NCI-H187 (cell line): ENCODE measurements at places on chromosomes 2 and 18.

DNA sequence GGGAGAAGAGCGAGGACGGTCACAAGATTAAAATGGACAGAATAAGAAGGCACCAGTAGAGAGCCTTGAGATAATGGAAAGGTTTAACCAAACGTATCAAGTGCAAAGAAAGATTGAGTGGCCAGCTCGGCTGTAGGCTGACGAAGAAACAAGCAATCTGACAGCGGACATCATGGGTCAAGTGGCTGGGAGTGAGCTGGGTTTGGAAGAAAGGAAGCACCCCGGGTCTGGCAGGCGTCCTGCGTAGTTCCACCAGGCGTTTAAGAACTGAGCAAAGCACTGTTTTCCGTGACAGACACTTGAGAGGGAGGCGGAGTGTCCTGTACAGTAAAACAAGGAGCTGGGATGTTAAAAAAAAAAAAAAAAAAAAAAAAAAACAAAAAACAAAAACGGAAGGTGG, 27.1 kb downstream of the DAPL1 start:
- DNase-seq = no peak

DNA sequence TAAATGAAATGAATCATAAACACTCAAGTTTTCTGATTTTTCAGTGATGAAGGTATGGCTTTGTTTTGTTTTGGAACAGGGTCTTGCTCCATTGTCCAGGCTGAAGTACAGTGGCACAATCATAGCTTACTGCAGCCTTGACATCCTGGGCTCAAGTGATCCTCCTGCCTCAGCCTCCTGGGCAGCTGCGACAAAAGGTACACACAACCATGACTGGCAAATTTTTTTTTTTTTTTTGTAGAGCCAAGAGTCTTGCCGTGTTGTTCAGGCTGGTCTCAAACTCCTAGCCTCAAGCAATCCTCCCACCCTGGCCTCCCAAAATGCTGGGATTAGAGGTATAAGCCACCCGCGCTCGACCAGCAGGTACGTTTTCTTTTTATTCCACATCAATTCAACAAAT, 22.5 kb upstream of the LRP2 start:
- no peak for DNase-seq

GRCh38 chr18:74817576-74817975, 219.9 kb downstream of the ZNF407 start:
- DNase-seq = no peak

GRCh38 chr2:199339891-199340605, 117.7 kb downstream of the SATB2 start:
- no peak for DNase-seq

DNA sequence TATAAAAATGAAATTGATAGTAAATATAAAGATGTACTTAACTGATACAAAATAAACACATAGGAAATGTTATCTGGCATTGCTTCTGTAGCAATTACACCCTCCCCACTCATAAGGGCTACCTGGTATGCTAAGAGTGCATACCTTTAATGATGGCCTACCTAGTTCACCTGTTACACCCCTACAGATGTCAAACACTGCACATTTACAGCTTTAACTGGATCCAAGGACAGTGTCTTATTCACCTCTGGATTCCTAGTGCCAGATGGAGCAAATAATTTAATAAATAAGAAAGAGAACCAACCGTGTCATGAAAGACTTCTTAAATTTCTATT, 15.3 kb upstream of the SEC11C start:
- DNase-seq = no peak

- no peak for DNase-seq
These were observed 1.4 kb downstream of the NEURL3 start for GRCh38 chr2:96503637-96504243.

DNA sequence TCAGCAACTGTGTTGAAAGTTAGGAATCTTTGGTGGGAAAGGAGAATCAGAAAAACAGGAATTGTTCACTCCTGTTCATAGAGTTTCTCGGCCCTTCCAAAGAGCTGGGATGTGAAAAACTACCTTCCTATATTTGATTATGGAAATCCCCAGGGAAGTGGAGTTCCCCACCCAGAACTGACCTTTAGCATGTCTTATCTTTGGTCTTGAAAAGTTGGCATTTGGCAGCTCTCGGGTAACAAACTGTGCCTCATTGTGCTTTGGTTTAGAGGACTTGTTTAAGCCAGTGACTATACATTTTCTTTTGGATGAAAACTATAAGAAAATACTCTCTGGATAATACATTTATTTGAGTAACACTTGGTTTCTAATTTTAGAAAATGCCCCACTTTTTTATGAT, 51.3 kb upstream of the CERS6 start:
- DNase-seq = no peak
